ENCODE measurements at places on chromosomes 6 and 20.

GRCh38 chr6:124123617-124124209 is 320.0 kb downstream of the NKAIN2 start:
- no peak for DNase-seq

DNA sequence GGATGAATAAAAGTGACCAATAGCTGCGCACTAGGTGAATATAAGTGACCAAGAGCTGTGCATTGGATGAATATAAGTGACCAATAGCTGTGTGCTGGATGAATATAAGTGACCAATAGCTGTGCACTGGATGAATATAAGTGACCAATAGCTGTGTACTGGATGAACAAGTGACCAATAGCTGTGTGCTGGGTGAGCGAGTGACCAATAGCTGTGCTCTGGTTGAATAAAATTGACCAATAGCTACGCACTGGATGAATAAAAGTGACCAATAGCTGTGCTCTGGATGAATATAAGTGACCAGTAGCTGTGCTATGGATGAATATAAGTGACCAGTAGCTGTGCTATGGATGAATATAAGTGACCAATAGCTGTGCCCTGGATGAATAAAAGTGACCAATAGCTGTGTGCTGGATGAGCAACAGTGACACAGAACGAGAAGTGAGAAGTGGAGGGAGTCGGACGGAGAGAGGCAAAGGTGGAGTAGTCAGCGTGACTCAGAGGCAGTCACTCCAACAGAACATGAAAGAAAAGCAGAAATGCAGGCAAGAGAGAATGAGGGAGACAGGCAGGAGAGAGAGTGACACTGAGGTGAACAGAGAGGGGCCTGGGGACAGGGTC is 38.5 kb downstream of the RBM38 start:
- DNase-seq, result no peak

DNA sequence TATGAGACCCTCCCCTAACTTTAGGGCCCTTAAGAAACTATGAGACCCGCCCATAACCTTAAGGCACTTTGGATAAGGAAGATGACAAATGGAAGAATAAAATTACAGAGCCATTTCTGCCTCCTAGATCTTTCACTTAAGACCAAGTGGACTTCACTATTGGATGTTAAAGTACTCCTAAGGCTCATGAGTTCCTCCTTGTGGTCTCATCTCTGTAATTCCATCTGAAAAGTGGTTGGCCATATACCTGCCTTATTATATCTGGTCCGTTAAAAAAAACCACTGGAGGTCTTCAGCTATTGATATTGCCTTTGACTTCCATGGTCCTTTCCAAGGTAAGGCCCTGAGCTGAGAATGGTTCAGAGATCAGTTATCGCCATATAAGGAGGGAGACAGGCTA is 310.3 kb downstream of the EYA4 start:
- DNase-seq, result no peak

DNA sequence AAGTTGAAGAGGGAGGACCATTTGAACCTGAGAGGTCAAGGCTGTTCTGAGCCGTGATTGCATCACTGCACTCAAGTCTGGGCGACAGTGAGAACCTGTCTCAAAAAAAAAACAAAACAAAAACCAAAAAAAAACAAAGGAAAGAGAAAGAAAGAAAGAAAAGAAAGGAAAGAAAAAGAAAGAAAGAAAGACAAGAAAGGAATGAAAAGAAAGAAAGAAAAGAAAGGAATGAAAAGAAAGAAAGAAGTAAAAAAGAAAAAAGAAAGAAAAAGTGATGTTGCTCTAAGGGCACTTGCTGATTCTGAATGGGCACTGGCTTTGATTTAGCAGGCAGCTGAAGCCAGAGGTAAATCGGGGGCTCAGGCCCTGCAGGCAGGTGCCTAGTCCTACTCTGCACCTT is 161.0 kb downstream of the MCHR2 start:
- no peak for DNase-seq

DNA sequence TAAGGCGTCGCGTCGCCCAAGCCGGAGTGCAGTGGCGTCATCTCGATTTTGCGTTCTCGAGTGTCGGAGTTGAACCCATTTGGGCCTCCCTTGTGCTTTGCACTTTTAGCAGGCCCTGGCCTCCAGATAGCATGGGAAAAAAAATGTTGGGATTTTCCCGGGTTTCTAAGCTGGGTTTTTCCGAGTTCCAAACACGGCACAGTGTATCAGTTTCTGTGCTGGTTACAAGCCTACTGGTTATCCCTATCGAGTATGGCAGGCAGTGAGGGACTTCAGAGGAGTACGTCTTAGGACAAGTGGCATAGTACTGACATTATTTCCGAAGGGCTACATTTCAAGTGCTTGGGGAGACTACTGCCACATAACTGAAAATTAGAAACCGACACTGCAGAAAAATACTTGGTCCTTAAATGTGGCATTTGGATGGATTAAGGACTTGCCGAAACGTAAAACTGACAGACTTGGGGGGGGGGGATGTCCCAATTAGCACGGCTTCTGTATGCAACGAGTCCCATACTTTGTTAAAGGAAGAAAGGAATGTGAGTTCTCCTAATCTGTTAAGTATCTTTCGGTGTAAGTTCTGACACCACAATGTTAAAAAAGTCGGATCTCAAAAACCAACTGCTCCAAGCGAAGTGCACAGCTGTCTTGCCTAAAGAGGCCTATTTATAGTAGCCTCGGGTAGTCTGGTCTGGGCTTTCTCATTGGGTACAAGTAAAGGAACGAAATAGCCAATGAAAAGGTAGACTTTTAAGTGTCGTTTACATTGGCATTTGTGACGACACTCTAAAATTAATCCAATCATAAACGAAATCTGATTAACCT is 70.2 kb downstream of the HFE start:
- DNase-seq, result no peak

GRCh38 chr6:149140137-149140909 is 177.2 kb upstream of the TAB2 start:
- peak; percentile 36 for DNase-seq

Measured in stimulated activated CD8-positive, alpha-beta memory T cell treated with anti-CD3 and anti-CD28 coated beads, Interleukin-7, amount 100 ng/mL, for 48 hours (primary cell).